ENCODE measurements at places on chromosomes 12 and 14.

DNA sequence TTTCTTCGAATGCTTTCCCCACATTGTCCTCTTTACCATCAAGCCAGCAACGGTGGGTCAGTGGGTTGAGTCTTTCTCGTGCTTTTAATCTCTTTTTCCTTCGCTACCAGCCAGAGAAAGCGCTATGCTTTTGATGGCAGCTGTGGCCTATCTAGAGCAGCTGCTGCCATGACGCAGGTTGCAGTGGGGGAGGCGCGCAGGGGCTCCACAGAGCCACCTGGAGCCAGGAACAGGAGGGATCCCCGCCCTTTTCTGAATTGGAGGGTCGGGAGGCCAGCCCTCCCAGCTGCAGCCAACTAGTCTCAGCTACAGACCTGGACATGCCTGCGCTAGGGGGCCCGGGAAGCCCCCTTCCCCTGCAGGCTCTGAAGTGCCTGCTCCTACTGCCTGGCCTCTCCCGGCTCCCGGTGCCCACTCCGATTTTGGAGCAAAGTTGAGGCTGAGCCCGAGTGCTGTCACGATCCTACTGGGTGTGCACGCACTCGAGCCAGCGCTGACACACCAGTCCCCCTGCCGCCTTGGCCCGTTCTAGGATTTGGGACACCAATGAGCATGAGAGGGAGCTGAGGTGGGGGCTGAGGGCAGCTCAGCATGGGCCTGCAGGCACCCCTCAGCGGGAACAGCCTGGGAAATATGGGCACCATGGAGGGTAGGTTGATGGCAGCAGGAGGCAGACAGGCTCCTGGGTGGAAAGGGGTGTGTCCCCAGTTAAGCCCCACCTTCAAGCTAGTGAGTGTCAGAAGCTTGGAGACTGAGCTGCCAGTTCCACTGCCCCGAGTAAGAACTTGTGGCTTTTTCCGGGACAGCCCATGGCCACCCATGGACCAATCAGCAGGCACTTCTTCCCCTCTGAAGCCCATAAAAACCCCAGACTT lies 784.2 kb downstream of the SLC6A15 start:
- no peak for DNase-seq

- DNase-seq: no peak
These were observed 7.0 kb downstream of the TMEM121 start for GRCh38 chr14:105533391-105533790.

DNA sequence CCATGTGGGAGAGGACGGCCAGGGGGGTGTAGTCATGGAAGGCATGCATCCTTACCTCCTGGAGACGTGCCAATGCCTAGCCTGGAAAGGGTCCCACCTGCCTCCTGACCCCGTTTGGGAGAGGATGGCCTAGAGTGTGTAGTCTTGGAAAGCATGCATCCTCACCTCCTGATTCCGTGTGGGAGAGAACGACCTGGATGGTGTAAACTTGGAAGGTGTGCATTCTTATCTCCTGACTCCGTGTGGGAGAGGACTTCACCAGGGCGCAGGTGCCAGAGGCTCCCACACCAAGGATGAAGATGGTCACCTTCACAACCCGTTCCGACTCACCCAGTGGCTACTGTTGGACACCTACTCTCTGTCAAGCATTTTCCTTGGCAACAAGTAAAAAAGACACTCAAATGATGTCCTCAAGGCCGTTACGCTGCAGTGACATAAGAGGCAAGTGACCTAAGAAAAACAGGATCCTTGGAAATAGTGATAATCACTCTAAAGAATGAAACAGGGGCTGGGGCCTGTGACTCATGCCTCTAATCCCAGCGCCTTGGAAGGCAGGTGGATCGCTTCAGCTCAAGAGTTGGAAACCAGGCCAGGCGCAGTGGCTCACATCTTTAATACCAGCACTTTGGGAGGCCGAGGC lies 37.5 kb upstream of the FZD10 start:
- no peak for DNase-seq

GRCh38 chr12:122870163-122870842 lies 25.6 kb downstream of the VPS37B start:
- DNase-seq: no peak

- DNase-seq: no peak
These were observed 222.4 kb downstream of the GLT1D1 start for GRCh38 chr12:129075460-129076208.

- DNase-seq: no peak
These were observed 146.4 kb upstream of the KRR1 start for GRCh38 chr12:75657831-75658230.
